AML-193 (cell line): ENCODE measurements at places on chromosomes 4 and X.

GRCh38 chr4:128832243-128832625, 22.7 kb downstream of the JADE1 start:
- DNase-seq = no peak

GRCh38 chrX:131388293-131388692, 99.2 kb upstream of the IGSF1 start:
- DNase-seq = no peak

DNA sequence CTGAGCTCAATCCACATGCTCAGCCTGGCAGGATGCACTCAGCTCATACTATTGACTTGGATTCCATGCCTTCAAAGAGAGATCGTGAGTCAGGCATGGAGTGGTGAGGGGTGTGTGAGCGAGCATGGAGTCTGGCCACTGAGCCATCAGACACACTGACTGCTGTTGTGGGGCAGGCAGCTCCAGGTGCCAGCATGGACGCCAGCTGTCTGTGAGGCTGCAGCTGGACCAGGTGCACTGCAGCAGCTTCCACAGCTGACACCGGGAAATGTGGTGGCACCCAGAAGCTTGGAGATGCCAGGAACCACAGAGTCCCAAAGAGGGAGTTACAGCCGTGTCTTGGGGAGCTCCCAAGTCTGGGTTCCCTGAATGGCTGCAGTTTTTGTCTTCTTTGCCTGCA, 1026.4 kb upstream of the ADGRL3 start:
- DNase-seq = no peak

DNA sequence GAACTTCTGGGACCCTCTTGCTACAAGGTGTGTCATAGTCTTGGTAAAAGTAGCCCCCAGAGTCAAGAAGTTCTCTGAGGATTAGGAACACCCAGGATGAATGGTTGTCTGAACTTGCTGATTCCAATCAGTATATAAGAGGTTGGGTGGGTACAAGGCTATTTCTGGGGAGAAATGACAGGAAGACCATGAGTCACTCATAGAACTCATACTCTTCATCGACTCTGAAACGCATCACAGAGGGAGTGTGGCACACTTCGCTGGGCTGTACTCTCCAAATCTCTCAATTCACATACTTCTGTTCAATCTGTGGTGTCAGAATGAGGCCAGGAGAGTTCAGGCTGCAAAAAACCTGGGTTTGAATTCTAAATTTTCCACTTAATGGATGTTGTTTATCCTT, 193.2 kb upstream of the LEF1 start:
- no peak for DNase-seq

DNA sequence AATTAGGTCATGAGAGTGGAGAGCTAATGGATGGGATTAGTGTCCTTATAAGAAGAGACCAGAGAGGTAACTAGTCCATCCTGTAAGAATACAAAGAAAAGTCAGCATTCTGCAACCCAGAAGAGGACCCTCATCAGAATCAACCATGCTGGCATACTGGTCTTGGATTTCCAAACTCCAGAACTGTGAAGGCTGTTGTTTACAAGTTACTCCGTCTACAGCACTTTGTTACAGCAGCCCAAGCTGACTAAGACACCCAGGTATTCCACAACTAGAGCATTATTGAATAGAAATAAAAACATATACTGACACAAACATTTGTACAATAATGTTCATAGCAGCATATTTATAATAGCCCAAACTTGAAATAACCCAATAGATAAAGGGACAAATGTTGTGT, 9.2 kb downstream of the TMEM156 start:
- DNase-seq = no peak

DNA sequence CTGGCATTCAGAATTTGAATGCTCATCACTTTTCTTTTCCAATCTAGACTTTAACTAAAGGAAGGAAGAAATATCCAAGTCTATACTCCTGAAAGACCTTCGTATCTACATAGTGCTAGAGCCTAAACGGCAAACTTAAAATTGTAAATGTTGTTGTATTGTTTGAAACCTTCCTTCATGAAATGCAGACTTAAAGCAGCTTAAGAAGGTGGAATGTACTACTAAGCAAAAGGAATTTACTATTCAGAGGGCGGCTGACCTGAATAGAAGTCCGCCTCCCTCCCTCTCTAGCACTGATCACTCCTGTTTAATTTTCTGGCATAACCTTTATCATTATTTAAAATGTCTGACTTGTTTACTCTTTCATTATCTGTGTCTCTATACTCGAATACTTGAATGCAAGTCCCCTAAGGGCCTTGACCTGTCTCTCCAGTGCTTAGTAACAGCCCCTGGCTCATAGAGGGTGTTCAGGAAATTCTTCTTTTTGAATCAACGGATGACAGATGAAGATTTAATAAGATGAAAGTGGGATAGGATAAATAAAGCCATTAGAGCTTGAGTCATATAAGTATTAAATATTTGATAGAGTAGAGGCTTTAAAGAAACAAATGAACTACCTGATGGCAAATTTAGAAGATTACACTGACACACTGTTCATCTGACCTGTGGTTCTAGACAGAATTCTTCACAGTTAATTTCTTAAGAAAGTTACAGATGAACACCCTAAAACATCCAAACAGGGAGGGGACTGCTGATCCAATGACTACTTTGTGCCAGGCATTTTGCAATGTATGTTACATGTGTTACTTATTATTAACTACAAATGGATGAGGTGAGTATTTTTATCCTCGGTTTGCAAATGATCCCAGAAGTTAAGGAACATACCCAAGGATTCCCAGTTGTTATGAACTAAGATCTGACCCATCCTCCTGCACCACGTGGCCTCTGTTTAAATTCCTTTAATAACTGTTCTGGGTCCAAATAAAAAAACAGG, 20.2 kb upstream of the RBPJ start:
- no peak for DNase-seq

DNA sequence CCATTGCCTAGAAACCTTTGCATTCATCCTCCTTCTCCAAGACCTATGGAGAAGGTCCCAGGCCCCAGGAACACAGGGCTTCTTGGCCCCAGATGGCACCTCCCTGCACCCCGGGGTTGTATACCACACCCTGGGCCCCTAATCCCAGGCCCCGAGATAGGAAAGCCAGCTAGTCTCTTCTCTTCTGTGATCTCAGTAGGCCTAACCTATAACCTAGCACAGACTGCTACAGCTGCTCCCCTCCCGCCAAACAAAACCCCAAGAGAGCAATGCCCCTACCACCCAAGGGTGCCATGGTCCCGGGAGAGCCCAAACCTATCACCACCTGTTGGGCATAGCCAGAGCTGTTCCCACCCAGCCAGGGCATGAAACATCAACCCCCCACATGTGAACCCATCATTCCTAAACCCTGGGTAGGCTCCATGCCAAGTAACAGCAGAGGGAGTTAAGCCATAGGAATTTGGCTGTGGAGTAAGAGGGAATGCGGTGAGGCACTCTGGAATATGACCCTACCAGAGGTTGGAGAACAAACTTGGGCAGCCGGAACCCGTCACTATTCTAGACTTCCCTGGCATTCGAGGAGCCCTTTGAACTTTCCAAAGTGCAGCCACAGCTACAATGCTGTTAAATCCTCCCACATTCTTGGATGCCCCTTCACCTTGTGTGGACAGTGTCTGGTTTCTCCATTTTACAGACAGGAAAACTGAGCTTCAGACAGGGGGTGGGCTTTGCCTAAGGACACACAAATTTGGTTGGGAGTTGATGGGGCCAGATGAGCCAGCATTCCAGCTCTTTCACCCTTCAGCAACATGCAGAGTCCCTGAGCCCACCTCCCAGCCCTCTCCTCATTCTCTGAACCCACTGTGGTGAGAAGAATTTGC, 10.9 kb upstream of the SASH3 start:
- DNase-seq = no peak

GRCh38 chr4:63459329-63459728, 949.9 kb downstream of the TECRL start:
- peak; percentile 55 for DNase-seq

GRCh38 chr4:167248271-167248670, 14.0 kb upstream of the SPOCK3 start:
- DNase-seq = no peak

- DNase-seq = no peak
Measured at GRCh38 chr4:1998296-1998695, 10.5 kb downstream of the NELFA start.

- DNase-seq = no peak
Measured at GRCh38 chrX:2388669-2389068, 112.1 kb downstream of the DHRSX start.

DNA sequence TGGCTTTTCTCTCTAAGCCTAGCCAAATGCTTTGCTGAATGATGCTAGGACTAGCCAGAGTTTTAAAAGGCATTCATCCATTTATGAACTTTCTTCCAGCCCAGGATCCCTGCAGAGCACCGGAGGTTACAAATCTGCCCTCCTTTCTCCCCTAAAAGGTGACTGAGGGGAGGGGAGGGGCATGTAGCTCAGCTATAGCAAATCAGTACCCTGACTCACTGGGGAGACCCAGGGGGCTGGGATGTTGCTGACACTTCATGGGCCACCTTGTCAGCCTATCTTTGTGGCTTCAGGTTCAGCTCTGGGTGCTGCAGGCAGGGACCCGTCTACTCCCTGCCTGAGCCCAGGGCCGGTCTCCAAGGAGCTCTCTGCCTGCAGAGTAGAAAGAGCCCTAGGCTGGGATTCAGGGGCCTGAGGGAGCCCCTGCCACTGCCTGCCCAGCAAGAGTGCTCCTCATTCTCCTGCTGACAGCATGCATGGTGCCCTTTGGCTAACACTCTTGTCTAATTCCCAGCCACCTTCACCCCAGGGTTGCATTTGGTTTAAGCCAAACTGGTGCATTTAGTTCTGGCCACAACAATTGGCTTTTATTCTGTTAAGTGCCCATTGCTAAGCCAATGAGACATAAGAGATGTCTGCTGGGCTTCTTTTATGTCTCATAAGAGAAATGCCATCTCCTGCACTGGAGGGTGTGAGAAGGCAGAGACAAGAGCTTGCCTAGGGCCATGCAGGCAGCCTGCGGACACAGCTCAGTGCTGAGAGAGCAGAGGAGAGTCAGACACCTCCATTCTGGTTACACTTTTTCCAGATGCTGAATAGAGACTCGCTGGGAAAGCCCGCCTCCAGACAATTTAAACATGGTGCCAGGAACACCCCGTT, 11.9 kb upstream of the UBA6 start:
- no peak for DNase-seq

DNA sequence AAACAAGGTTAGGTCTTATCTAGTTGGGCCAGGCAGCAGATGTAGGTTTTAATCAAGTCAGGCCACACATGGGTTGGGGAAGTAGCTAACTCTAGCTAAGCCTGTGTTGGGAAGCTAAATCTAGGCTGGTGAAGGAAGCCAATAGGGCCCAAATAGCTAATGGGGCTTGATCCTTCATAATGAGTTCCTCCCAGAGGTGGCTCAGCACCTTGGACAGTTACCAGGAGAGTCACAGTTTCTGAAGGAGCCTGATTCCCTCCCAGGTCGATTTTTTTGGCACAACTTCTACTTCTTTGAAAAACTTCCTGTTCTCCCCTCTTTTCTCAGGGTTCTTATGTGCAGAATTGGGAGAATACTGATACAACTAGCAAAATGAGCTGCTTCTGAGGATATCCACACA, 242.5 kb upstream of the PRPS2 start:
- DNase-seq = no peak
